ENCODE measurements at places on chromosomes 5 and 9.
A peak's percentile ranks its signal among the peaks of the same experiment; 100 is the strongest.

- no peak for DNase-seq
These were observed 1026.9 kb downstream of the PTPRD start for GRCh38 chr9:9585920-9586319.

DNA sequence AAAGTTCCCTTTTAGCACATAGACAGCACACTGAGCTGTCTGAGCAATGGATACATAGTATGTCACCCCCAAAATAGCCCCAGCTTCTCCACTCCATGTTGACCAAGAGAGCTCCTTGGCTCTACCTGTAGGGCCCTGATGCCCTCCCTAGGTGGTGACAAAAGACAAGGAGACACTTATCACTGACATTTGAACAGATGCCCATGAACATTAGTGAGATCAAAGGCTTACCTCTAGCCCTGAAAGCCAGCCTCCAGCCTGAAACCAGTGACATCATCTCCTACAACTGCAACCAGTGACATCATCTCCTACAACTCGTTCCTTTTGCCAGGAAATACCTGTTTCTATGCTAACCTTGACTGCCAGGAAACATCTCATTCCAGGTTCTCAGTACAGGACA, 122.7 kb downstream of the FSTL4 start:
- no peak for DNase-seq

DNA sequence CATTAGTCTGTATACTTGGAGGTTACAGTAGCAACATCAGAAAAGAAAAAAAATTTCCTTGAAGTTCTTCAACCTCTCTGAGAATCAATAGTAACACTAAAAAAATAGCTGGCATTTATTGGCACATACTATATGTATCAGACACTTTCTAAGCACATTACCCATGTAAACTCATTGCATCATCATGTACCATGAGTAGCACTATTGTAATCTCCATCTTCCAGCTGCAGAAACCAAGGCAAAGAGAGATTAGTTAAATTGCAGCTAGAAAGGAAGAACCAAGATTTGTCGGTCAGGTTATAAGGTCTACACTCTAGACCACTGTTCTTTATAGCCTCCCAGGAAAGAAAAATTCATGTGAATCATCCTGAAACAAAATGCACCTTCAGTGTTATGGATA, 31.4 kb upstream of the RAB3C start:
- DNase-seq, result no peak

DNA sequence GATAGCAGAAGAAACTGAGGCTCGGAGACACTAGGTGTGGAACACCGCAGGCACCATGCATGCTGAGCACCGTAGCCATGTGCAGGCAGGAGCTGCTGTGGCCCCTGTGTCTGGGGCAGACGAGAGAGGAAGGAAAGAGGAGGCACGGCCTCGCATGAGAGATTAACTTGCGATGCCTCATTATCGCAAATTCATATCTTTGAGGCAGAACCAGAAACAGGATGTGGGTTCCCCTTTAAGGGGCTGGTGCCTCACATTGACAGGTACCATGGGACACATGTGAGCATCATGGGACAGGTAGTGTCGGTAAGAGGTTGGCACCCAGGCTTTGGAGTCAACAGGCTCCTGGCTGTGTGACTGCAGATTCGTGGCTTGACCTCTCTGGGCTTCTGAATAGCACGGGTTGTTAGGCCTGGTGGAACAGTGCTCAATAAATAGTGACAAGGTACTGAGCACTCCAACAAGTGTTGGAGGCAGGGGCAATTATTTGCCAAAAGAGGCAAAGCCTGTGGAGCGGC, 40.8 kb downstream of the NAIF1 start:
- DNase-seq, result peak; percentile 73

Data from activated CD4-positive, alpha-beta T cell treated with anti-CD3 and anti-CD28 coated beads, Interleukin-2, amount 50 U/mL, for 4 hours (primary cell).